ENCODE measurements at places on chromosomes 3 and 15. TPM values are rescaled to one million over a fixed set of nuclear protein-coding genes. Genes with fewer than 3 reads are reported as not detected.

CYP1A2 gene
- not detected for total RNA-seq

CHL1 gene
- total RNA-seq: 42.1 TPM

PPCDC gene
- 14.3 TPM for total RNA-seq

CFAP20DC gene
- total RNA-seq: 0.28 TPM

AGBL1 gene
- 0.16 TPM for total RNA-seq

DNA sequence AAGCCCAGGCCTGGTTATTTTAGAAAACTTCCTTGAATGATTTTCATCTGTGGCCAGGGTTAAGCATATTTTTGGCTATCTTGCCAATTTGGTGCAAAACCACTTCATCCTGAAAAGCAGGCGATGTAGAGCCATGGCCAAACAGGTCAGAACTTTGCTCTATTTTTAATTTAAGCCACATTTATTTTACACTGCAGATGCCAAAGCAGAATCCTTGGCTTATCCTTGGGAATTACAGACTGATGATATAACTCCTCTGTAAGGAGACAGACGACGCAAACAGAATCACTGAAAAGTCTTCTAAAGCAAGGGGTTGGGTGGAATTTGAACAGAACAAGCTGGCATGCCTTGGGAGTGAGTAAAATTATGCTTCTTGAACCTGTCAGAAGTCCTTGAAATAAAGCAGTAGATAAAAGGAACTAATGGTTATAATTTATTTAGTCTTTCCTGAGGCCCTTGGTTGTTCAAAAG lies 121.9 kb downstream of the CHST2 start:
- no peak for DNase-seq

GRCh38 chr15:42358141-42358540 lies 1.2 kb upstream of the CAPN3 start:
- DNase-seq: no peak

- DNase-seq: no peak
Measured at GRCh38 chr3:3927198-3927597, 128.0 kb downstream of the LRRN1 start.

- DNase-seq: no peak
Measured at GRCh38 chr15:38824719-38825118, 260.1 kb upstream of the RASGRP1 start.

DNA sequence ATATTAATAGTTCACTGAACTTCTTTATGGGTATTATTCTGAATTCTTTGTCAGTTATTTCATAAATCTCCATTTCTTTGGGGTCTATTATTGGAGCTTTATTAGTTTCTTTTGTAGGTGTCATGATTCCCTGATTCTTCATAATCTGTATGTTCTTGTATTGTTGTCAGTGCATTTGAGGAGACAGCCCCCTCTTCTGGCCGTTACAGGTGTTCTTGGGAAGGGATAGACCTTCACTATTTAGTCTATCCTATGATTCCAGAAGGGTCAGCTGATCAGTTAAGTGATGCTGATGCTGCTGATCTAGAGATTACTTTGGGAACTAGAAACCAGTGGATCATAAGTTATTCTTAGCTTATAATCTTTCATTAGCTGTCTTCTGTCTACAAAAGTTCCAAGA lies 34.9 kb downstream of the TMEM39A start:
- DNase-seq: no peak

DNA sequence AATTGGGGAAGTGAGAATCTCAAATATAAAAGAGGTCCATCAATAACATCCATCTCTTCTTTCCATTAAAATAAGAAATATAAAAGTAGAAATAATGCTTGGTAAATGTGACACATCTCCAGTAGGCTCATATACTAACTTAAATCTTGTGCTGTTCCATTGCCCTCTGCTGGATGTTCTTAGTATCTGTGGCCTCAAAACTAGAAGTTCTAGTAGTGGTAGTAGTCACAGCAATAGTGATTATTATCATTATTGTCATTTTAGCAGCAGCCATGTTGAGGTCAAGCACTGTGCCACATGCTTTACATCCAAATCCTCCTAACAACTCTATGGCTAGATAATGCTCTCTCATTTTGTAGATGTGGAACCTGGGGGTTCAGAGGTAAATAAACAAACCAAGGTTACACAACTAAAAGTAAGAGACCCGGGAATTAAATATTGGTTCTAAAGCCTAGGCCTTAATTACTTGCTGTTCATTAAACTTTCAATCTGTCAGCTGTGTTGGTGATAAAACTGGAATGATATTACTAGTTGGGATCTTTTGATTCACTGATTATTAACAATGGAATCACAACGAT lies 20.2 kb upstream of the BTLA start:
- DNase-seq: no peak

DNA sequence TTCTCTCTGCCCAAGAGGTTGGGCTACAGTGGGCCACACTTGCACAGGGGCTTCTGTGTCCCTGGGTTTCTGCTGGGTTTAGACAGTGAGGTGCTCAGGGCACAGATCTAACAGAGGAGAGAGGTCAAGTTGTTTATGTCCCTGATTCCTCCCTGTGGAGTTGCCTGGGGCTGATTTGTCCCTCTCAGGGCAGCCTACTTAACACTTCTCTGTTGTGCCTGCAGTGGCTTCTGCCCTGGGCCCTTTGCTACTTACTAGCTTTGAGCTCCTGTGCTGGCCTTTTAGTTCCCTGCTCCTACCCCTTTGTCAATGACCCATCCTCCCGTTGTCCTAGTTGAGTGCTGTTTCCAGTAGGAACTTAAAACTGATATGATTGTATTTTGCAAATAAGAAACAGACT lies 114.0 kb upstream of the RGMA start:
- DNase-seq: no peak

DNA sequence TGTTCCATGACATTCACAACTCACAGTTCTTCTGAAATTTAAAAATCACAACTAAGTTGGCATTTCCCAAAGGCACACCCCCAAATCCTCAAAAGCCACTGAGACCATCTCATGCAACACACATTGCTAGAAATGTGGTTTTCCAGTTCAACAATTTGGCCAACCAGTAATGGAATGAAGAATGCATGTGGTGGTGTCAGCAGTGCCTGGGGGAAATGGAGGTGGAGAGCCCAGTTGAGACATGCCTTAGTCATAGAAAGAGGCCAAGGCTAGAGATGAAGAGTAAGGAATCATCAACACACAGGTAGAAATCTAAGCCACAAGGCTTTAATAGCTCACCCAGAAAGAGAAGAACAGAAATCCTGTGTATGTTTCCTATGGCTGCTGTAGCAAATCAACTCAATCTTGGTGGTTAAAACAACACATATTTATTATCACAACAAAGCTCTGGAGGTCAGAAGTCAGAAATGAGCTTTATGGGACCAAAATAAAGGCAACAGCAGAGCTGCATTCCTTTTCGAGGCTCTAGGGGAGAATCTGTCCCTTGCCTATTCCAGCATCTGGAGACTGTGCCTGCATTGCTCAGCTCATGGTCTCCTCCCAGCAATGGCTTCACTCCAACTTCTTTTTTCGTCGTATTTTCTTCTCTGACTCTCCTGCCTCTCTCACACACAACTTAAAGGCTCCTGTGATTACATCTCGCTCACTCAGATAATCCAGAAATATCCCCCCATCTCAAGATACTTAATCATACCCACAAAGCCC lies 54.0 kb downstream of the SNTN start:
- no peak for DNase-seq

DNA sequence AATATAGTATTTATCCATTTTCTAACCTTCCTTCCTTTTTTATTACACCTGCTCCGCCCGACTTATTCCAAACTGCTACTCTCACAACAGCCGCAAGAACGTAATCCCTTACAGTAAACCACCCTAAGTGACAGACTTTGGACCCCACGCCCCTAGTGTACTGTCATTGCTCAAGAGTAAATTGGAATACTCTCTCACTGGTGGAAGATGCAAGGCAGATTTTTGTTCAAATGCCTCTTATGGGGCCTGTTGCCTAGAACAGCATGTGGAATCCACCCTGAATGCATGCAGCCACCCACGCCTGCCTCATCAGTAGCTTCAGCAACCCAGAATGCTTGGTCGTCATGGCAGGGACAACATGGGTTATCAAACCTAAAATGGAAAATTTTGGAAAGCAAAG lies 226.2 kb upstream of the ST8SIA2 start:
- no peak for DNase-seq

- no peak for DNase-seq
Measured at GRCh38 chr15:92098869-92099268, 245.4 kb downstream of the SLCO3A1 start.

GRCh38 chr15:85493260-85493659 lies 112.9 kb downstream of the AKAP13 start:
- no peak for DNase-seq

DNA sequence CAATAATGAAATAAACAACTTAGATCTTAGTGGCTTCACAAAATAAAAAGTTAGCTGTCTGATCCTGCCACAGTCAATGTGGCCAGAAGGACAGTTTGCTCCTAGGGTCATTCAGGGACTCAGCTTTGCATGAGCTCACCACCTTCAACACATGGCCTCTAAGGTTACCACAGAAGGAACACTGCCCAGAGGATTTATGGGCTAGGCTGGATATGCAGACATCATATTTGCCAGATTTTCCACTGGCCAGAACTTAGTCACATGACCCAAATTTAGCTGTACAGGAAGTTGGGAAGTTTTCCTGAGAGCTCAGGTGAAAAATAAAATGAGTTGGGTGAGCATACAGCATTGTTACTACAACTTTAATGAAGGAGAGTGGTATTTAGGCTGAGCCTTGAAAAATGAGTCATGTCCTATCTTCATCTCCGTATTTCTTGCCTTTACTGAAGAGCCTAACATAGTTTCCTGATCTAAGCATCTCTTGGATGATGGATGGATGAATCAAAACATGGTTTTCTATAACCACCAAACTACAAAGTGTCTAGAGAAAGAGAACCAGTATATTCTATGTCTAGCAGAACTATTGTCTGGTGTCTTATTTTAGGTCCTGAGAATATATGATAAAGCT lies 54.9 kb upstream of the TMEM108 start:
- DNase-seq: no peak

- DNase-seq: no peak
Measured at GRCh38 chr3:39196671-39197356, 4.4 kb upstream of the XIRP1 start.

DNA sequence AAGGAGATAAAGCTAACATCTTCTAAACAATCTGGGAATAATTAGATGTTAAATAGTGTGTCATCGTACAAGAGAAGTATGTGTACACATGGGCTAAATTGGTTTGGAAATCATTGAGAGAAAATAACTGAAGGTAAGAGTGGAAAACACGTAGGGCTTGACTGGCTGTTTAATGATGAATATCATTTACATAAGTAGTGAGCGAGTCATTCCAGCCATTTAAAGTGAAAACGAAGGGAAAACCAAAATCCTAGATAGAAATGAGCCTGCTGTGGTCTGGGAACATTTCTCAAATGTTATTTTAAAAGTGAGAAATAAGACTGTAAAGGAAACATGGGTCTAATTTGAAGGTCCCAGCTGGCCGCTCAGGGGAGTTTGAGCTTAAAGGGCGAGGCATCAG lies 41.9 kb upstream of the KCNMB2 start:
- DNase-seq: no peak

DNA sequence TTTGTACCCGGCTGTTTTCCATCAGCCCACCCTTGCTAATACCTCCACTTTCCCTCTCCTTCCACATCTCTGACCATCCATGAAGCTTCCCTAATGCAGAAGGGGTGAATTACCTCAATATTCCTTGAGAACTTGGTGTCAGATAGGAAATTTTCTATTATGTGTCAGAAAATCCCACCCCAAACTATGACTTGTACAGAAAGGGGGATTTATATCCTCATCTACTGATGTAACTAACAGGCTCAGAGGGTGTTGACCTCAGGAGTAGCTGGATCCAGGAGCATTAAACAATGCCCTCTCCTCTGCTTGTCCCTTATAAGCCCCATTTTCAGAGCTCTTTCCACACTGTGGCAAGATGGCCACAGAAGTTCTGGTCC lies 242.8 kb upstream of the TLE3 start:
- no peak for DNase-seq

- no peak for DNase-seq
Measured at GRCh38 chr3:171181907-171182690, 155.6 kb upstream of the SLC2A2 start.

DNA sequence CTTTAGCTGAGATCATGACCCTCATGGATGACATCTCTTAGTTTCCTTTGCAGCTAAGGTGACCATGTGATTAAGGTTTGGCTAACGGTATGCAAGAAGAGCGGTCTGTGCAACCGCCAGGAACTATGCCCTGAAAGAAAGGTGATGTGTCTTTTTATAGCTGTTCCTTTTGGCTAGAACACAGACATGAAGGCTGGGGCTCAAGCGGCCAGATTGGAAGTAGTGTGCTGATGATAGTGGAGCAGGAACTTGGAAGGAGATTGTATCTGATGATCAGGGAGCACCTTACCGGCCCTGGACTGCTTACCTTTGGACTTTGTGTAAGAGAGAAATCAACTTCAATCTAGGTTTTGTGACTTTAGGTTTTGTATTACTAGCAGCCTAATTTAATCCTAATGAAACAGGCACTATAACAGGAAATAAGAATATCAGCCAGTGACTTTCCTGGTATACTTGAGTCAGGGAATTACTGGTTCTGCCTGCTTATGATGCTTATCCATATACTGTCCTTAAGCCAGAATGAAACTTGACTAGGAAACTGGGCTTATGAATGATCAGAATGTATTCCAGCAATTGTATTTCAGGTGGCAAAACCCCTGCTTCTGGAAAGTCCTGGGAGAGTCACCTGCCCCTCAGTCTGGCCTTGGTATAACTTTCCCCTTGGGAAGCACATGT lies 164.3 kb upstream of the LRIG1 start:
- no peak for DNase-seq

- no peak for DNase-seq
Measured at GRCh38 chr15:44186705-44187104, 8.4 kb downstream of the FRMD5 start.

DNA sequence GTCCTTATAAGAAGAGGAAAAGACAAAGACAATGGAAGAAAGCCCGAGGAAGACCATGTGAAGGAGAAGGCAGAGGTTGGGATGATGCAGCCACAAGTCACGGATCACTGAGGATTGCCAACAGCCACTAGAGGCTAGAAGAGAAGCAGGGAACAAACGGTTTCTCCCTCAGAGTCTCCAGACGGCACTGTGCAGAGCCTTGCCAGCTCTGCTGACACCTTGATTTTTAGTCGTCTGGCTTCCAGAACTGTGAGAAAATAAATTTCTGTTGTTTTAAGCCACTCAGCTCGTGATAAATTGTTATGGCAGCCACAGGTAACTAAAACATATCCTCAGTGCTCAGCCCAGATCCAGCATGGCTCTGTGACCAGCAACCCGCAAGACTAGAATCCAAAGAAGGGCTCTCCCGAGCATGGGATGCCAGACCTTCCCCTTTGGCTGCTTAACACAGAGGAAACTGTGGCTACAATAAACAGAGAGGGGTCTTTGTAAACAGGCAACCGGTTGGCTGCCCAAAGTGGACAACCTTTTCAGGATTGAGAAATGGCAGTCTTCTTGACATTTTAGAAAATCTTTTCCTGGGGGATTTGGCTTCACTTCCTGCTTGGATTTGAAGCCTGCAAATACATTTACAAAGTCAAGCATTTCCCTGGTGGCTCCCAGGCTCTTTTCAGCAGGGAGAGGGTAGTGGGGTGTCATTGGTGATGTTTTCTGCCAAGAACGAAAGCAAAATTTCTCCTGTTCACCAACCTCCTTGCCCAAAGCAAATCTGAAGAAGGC lies 88.7 kb upstream of the ADPGK start:
- DNase-seq: no peak

GRCh38 chr3:42712688-42713372 lies 10.2 kb upstream of the HHATL start:
- DNase-seq: peak; percentile 27

- DNase-seq: no peak
Measured at GRCh38 chr3:152323834-152324233, 55.1 kb downstream of the MBNL1 start.
